ENCODE measurements at places on chromosomes 13 and 19. TPM values are rescaled to one million over a fixed set of nuclear protein-coding genes. Genes with fewer than 3 reads are reported as not detected.

DNA sequence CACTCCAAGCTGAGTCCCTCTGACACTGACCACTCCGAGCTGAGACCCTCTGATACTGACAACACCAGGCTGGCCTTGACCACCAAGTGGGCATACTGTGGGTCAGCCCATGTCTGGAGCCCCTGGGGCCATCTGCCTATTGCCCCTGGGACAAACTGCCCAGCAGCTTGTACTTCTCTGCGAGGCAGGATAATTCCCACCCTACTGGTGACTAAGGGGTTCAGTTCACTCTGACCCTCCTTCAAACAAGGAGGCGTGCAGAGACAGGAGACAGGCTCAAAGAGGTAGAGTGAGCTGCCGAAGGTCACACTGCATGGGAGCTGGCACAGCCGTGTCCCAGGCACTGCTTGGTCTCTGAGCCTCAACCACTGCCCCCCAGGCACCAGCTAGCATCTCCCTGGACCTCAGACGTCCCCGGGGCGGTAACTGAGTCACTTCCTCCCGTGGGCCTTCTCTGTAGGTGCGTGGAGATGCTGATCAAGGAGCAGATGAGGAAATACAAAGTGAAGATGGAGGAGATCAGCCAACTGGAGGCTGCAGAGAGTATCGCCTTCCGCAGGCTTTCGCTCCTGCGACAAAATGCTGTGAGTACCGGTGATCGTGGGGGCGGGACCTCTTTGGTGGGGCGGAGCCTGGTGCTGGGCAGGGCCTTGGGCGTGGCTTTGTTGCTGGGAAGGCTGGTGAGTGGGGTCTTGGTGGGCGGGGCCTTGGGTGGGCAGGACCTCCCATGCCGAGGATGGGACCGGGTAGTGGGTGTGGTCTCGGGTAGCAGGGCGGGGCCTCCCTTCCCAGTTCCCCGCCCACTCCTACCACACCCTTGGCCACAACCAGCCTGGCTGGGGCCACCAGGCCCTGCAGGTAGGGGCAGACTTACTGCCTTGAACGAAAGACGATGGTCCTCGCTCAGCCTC is 5.8 kb upstream of the USE1 start:
- peak; percentile 73 for DNase-seq

DNA sequence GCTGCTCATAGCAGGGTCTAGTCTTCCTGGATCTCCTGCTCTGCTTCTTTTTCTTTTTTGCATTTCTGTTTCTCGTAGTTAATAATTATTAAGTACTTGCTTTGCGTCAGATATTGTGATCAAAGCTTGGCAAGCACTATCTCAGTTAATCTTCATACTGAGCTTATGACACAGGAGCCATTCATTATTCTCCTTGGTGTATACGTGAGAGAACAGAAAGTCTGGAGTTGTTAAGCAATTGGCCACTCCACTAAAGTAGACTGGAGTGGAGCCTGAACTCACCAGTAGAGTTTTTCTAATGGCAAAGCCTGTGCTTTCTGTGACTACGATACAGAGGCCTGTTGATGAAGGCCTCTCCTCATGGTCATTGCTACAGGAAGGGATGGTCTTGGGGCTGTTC is 285.9 kb downstream of the RFC3 start:
- DNase-seq = no peak

GRCh38 chr19:19064811-19065745 is 1.3 kb downstream of the SLC25A42 start:
- peak; percentile 21 for DNase-seq

GRCh38 chr13:75362026-75362425 is 119.9 kb downstream of the TBC1D4 start:
- DNase-seq = no peak

GRCh38 chr19:31255831-31256592 is 93.2 kb downstream of the TSHZ3 start:
- DNase-seq = no peak

DNA sequence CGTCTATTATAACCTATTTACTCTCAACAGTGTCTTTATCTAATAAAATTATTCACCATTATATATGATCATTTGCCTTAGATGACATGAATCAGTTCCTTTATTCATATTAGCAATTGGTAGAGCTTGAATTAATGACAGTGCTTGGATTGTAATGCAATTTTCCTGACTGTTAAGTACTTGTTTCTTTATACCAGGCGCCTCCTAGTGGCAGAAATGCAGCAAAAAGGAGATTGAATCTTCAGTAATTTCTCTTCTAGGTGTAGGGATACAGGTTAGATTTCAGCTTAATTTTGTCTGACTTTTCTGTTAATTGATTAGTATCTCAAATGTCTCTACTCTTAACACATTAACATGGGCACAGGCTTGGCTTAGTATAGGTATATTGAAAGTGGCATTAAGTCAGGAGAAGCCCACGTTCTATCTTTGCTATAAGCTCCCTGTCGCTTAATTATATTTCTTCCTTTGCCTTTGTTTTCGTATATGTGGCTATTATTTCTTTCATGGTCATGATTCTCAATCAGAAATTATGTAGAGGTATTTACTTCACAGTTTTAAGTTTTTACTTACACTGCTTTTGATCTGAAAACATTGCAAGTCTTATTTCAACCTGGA is 9.1 kb upstream of the LHFPL6 start:
- peak; percentile 37 for DNase-seq

GRCh38 chr13:27952876-27953675 is 16.0 kb downstream of the CDX2 start:
- DNase-seq = no peak

- DNase-seq = peak; percentile 77
Observed at GRCh38 chr19:49672131-49672919, 4.7 kb upstream of the PRMT1 start.

DNA sequence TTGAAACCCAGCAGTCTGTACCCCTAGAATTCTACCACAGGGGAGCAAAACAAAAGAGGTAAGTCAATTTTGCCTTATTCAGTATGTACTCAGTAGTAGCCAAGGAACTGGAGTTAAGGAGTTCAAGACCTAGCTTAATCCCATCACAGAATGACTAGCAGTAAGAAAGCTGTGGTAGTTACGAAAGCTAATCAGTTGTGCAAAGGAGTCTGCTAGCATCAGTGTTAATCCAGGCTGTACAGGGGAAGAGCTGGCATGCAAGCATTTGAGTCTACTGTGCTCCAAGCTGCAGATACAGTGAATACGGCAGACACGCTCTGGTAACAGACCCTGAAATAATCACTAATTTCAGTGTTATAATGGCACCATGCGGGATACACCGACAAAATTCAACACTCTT is 4.7 kb downstream of the DNMT1 start:
- no peak for DNase-seq

GRCh38 chr13:60009300-60010253 is 154.2 kb downstream of the DIAPH3 start:
- peak; percentile 2 for DNase-seq

GRCh38 chr13:76965759-76966421 is 17.6 kb downstream of the ACOD1 start:
- peak; percentile 50 for DNase-seq

TDRD12 gene
- total RNA-seq = not detected

OLFM2 gene
- total RNA-seq = 8.2 TPM

CEACAM21 gene
- total RNA-seq = 0.12 TPM

ZNF737 gene
- 4.3 TPM for total RNA-seq

ZNF224 gene
- total RNA-seq = 11.2 TPM

ZNF709 gene
- total RNA-seq = 0.80 TPM

CAB39L gene
- 2.2 TPM for total RNA-seq

ZNF296 gene
- total RNA-seq = 0.06 TPM

THSD8 gene
- not detected for total RNA-seq

HSD17B14 gene
- not detected for total RNA-seq

Data from Daoy (cell line).